ENCODE measurements at places on chromosomes 16 and 17.

- DNase-seq = peak; percentile 31
Measured at GRCh38 chr17:17305281-17305801, 2.2 kb downstream of the NT5M start.

DNA sequence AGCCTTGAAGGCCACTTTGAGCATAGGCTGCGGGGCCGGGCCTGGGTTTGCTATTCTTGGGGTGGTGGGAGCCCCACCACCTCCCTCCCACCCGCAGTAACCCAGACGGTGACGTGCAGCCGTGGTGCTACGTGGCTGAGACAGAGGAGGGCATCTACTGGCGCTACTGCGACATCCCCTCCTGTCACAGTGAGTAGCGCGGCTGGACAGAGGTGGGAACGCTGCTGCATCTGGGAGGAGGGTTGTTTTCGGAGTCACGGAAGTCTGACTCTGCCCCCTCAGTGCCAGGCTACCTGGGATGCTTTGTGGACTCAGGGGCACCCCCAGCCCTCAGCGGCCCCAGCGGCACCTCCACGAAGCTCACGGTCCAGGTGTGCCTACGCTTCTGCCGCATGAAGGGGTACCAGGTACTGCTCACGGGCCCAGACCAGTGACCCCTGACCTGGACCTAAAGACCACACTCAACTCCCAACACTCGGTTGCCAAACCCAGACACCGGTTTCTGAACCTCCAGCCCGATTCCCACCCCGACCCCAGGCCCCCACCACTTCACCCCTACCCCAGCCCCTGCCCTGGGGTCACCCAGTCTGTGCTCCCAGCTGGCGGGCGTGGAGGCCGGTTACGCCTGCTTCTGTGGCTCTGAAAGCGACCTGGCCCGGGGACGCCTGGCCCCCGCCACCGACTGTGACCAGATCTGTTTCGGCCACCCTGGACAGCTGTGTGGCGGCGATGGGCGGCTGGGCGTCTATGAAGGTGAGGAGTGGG lies 2.1 kb downstream of the KREMEN2 start:
- no peak for DNase-seq

GRCh38 chr17:57626520-57627210 lies 118.4 kb downstream of the CCDC182 start:
- DNase-seq = no peak

GRCh38 chr17:11738151-11738550 lies 139.9 kb downstream of the DNAH9 start:
- no peak for DNase-seq

DNA sequence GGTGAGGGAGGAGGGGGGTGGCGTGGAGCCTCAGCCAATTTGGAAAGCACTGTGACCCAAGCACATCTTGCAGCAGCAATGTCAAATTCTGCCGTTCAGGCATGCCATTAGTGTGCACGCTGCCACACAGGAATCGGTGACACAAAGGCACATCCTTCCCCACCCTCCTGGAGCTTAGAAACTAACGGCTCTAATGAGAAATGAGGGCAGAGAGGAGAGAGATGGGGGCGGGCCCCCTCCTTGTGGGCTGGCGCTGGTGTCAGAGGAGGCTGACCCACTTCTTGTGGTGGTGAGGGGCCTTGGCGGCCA lies 94.8 kb downstream of the RTN4RL1 start:
- no peak for DNase-seq

GRCh38 chr16:68378436-68379415 lies 67.9 kb downstream of the PRMT7 start:
- no peak for DNase-seq

- no peak for DNase-seq
Measured at GRCh38 chr17:57008958-57009357, 31.0 kb downstream of the SCPEP1 start.

GRCh38 chr17:20787281-20787680 lies 207.8 kb downstream of the CDRT15L2 start:
- DNase-seq = no peak

DNA sequence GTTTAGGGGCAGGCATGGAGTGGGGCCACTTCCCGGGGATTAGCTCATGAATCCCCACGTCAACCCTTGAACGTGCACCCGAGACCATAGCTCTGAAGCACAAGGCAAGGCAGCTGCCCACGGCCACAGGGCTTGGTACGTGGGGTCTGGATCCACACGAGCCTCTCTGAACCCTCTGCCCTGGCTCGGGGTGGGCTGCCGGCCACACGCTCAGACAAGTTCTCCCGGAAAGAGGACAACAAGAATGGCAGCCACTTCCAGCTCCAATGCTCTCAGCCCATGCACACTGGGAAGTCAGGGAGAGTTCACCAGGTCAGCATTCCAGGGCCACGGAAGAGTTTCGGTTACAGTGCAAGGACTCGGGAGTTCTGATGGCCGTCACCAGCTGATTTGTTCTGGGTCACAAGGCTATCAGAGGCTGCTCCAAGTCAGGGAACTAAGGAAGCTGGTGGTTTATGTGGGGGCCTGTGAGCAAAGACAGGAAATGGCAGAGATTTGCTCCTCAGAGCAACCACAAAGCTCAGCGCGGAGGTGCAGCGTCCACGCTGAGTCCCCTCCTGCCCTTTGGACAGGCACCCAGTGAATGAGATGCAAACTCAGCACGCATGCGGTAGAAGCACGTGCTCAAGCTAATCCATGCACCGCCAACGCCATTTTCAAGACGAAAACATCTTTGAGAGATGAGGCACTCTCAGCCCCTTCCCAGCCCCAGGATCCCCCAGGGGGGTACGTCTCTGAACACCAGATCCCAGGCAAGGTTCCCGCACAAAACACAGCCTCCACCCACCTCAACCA lies 356.4 kb downstream of the FOXL1 start:
- no peak for DNase-seq

- peak; percentile 11 for DNase-seq
Measured at GRCh38 chr17:39002991-39003715, 36.0 kb upstream of the FBXO47 start.

DNA sequence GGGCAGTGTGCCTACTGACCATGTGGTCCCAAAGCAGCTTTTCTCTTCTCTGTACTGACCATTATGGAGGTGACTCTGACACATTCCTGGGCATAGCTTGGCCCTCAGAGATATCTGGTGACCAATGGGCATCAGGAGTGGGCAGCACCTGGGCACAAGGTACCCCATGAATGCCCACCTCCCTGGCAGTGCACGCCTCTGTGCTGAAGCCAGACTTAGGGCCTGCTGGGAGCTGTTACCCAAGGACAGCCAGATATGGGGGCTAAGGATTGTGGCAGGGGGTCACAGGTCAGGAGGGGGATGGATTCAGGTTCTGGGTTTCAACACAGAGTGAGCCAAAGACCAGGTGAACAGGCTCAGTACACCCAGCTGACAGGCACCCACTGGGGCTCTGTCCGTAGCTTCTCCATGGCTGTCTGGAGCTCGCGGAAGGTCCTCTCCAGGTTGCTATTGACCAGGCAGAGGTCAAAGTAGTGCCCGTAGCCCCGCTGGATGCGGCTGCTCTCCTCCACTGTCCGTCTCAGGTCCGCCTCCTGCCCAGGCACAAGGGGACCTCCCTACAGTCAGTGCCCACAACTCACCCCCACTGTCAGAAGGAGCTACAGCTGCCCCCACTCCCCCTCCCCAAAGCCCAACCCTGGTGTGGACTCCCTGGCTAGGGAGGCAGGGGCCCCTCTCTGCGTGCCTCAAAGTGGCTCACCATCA lies 29.7 kb downstream of the MPP2 start:
- DNase-seq = no peak

- DNase-seq = no peak
Measured at GRCh38 chr17:56217921-56218320, 64.6 kb downstream of the ANKFN1 start.

DNA sequence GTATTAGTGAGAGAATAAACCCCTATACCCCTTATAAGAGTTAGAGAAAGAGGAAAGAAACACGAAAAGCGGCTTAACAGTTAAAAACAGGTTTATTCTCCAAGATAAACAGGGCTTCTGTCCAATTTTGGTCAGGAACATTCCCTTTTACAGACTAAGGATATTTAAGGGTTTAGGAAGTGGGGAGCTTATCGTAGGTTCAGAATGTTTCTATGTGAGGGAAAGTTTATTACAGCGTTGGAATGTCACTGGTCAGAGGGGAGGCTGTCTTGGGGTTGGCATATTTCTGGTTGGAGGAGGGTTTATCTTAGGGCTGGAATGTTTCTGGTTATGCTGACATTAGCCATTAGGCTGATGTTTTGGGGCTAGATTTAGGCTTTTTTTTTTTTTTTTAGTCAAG lies 34.1 kb upstream of the WWOX start:
- DNase-seq = no peak

DNA sequence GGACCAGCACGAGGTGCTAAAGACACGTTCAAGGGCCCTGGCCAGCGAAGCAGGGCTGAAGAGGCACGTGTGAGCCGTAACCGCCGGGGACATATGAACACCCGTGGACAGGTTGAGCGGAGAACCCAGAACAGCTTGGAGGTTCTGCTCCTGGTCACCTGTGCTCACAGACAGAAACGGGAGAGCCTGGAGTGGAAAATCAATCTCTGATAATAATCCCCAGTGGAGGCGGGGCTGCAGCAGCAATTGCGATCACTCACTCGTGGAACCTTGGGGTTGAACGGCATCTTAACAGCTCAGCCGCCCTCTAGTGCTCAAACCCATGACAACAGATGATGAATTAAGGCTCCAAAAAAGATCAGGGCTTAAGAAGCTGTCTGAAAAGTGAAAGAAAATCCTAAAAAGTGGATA lies 25.6 kb downstream of the WIPI1 start:
- DNase-seq = peak; percentile 32

DNA sequence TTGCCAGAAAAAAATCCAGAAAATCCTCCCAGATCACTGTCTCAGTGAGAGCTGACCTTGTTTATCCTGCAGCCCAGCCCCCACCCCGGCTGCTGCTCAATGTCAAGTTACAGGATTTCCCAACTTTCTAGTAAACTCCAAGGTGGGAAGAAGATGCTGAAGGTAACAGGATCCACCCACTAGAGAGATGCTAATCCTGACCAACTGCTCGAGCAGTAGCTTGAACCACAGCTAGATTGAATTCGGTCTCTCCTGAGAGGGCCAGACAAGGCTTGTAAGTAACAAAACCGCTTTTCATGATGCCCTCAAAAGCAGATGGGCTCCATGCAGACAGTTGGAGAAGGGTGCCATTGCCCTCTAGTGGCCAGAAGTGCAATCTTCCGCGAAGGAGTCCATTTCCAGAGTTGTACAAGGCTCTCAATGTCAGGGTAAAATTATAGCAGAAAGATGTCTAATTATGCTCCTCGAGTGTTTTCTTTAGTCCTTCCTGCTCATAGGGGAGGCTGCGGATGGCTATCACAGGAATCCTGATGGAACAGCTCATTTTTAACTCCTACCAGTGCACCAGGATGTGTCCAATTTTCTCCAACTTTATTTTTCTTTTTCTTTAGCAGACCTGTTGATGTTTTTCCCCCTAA lies 3.9 kb downstream of the CDH11 start:
- no peak for DNase-seq

DNA sequence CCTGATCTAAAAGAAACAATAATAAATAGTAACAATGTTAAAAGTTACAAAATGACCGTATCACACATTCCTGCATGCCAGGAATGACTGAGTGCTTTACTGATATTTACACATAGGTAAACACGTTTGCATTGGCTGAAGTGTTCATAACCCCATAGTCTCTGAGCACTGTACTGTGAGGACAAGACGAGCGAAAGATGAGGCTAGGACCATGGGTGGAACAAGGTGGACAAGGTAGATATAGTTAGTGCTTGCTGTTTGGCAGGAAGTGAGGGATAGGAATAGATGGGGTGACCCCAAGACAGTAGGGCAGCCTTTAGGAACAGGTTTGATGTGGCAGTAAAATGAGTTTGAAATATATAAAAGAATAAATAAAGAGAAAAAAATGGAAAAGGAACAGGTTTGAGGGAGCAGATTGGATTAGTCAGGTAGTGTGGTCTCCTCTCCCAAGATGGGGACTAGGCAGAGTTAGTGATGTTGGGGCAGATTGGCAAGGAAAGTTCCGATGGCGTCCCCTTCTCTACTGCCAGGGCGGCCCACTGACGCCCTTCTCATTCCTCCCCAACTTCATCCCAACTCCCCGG lies 452 bp upstream of the E2F4 start:
- DNase-seq = no peak

DNA sequence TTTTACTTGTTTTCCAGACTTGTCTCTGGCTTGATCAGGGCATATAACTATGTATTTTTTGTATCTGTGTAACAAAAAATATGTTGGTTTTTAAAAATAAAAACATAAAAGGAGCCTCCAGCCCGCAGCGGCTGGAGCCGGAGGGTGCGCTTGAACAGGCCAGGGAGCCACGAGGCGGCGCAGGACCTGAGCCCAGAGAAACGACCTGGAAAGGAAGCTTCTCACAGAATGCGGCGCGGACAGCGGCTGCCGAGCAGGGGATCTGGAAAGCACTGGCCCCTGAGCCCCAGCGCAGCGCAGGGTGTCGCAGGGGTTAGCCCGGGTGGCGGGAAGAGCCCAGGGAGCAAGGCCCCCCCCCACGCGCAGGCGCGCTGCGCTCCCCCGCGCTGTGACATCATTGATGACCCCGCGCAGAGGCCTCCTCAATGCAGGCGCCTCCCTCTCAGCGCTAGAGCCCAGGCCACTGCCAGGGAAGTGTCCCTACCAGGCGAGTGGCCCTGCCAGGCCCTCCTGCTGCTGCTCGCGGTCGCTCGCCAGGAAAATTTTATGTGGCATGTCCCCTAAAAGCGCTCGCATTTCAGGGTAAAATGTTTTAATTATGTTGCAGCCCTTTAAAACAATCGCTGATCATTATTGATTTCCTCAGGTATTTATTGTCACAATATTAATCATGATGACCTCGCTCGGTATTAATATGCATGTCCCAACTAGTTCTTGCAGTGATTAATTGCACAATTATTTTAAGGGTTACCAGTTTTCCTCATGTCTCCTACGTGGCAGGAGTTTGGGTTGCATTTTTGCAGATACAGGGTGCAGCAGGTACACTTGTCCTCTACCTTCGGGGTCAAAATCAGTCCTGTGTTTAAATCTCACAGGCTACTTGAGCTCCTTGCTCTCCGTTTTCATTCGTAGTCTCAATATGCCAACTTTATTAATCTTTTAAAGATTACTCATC lies 134.2 kb downstream of the USP22 start:
- peak; percentile 47 for DNase-seq

DNA sequence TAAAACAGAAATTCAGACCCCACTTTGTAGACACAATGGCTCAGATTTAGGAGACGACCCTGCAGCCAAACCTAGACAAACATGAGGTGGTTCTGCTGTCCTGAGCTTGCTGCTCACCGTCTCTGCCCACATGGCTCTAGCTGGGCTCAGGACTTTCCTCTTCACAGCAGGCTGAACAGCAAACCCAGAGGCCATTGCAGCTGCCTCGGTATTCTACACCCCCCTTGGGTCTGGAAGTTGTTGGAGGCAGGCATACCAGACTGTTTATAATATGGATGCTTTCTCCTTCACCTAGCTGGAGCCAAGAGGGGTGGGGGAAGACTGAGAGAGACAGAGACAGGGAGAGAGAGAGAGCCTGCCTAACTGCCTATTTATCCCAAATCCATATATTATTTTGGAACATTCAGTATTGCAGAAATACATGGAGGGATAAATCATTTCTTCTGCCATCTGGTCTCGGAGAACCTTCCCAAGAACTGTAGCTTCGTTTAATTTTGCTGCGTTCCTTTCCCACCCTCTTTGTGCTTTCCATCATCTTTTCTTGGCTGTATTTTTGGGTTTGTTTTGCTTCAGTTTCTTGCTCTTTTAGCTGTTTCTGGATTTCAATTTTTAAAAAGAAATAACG lies 628.2 kb upstream of the RBFOX1 start:
- no peak for DNase-seq

- no peak for DNase-seq
Measured at GRCh38 chr17:78664476-78665386, 87.5 kb upstream of the DNAH17 start.

Measured in effector CD4-positive, alpha-beta T cell (primary cell).